ENCODE measurements at places on chromosomes 3 and 15. TPM values are rescaled to one million over a fixed set of nuclear protein-coding genes. Genes with fewer than 3 reads are reported as not detected.
A peak's percentile ranks its signal among the peaks of the same experiment; 100 is the strongest.

DNA sequence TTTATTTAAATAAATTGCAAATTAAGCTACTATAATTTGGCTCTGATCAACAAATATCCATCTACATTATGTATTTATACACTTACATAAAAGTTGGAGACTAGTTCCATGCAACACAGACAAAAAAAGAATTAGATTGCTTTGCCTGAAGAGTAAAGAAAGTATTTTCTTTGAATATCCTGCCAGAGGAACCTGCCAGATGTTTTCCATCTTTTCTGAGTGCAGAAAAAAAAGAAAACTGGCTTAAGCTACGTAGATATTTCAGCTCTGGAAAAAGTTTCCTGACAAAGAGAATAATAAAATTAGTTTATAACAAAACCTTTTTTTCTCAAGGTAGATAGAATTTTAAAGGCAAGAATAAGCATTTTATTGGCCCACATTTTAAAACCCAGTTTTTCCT is 607.5 kb upstream of the NAALADL2 start:
- H3K36me3 ChIP-seq: no peaks in the 10 kb centered on the region
- H3K4me3 ChIP-seq: no peak overlapping the region
- no peak overlapping the region for H3K27ac ChIP-seq
- no peaks in the 10 kb centered on the region for H3K27me3 ChIP-seq

GRCh38 chr3:9352917-9353752 is 9.7 kb upstream of the THUMPD3 start:
- no peaks in the 10 kb centered on the region for H3K27me3 ChIP-seq
- no peaks in the 10 kb centered on the region for H3K36me3 ChIP-seq
- peak overlapping the region; percentile 5 for H3K27ac ChIP-seq
- peak overlapping the region; percentile 9 for H3K4me3 ChIP-seq
- peak; percentile 82 for DNase-seq

Gene LINGO1
- total RNA-seq: 3.9 TPM

- H3K27me3 ChIP-seq: no peaks in the 10 kb centered on the region
- no peak overlapping the region for H3K27ac ChIP-seq
- no peak for DNase-seq
- H3K4me1 ChIP-seq: peaks cover 2% of the 10 kb centered on the region
- H3K36me3 ChIP-seq: no peaks in the 10 kb centered on the region
Observed at GRCh38 chr3:16474216-16474615, 39.3 kb downstream of the RFTN1 start.

Gene NUTM1
- not detected for total RNA-seq

Gene NME9
- 3.5 TPM for total RNA-seq

DNA sequence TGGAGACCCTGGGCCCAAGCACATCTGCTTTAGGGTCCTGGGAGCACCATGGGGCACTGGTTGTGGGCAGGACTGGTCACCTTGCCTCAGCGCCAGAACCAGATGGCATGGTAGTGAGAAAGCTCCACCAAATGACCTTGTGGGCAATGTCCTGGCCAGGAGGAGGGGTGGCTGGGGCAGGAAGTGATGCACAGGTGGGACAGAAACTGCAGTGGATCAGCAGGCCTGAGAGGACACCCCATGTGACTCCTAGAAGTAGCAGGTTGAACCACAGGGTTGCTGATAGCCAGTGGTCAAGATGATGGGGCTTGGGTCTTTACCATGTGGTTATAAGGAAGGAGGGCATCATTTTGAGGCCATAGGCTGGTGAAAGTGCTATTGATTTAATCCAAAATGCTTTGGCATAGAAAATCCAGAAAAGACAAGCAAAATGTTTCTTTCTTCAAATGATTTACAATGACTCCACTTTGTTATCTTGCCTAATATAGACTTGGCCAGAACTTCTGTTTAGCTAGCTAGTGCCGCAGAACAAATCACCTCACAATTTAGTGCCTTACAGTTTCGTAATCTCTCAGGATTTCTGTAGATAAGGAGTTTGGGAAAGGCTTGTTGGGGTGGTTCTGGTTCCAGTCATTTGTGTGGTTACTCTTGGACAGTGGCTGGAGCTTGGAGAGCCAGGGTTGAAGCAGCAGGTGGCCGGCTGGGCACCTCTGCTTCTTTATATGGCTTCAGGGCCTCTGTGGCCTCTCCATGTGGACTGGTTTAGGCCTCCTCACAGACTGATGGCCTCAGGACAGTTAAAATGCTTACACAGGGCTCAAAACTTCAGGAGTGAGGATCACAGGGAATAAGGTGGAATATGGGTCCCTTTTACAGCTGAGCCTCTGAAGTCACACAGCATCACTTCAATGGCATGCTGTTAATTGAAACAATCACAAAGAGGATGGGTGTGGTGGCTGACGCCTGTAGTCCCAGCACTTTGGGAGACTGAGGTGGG is 27.5 kb downstream of the TMEM158 start:
- no peak overlapping the region for H3K27ac ChIP-seq
- no peak overlapping the region for H3K4me3 ChIP-seq
- DNase-seq: peak; percentile 22
- no peaks in the 10 kb centered on the region for H3K27me3 ChIP-seq
- no peaks in the 10 kb centered on the region for H3K36me3 ChIP-seq

DNA sequence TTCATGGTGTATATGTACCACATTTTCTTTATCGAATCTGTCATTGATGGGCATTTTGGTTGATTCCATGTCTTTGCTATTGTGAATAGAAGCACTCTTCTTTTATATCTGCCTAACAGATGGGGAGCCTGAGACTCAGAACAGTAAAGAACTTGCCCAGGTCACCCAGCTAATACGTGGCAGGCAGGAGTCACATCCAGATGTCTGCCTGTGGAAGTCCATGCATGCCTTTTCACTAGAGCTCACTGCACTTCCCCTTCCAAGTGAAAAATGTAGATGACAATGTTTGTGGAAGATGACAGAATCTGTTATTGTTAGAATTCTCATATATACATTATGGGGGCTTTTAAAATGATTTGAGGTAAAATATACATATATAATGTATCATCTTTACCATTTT is 165.0 kb downstream of the PDZRN3 start:
- H3K27ac ChIP-seq: no peak overlapping the region
- H3K27me3 ChIP-seq: no peaks in the 10 kb centered on the region
- H3K36me3 ChIP-seq: no peaks in the 10 kb centered on the region
- no peak overlapping the region for H3K4me3 ChIP-seq
- no peak for DNase-seq

Measured in kidney (tissue), 22 donors.